ENCODE measurements at places on chromosomes 13 and 19. TPM values are rescaled to one million over a fixed set of nuclear protein-coding genes. Genes with fewer than 3 reads are reported as not detected.

DNA sequence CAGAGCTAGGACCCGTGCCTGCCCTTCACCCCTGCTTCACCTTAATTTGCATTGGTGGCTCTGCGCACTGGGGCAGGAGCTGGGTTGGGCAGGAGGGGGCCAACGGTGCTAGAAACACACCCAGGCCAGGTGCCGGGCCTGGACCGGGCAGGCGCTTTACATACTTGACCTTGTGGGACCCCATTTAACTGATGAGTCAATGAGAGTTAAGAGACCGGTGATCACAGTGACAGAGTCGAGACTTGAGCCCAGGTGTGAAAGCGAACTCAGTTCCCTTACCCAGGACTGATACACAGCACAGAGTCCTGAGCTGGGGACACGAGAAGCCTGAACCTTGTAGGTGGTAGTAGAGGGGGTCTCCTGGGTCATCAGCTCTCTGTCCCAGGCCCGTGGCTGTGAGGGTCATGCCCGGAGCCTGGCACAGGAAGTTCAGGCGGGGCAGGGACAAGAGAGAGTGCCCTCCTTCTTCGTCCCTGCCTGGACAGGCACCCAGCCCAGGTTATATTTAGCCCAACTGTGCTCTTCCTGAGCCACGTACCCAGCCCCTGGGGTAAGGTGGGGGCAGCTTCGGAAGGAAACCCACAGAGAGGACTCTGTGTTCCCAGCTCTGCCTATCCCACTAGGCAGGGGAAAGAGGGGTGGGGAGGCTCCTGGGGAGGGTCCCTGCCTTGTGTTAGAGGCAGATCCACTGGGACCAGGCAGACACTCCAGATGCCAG, 1.9 kb downstream of the PRX start:
- DNase-seq = no peak

DNA sequence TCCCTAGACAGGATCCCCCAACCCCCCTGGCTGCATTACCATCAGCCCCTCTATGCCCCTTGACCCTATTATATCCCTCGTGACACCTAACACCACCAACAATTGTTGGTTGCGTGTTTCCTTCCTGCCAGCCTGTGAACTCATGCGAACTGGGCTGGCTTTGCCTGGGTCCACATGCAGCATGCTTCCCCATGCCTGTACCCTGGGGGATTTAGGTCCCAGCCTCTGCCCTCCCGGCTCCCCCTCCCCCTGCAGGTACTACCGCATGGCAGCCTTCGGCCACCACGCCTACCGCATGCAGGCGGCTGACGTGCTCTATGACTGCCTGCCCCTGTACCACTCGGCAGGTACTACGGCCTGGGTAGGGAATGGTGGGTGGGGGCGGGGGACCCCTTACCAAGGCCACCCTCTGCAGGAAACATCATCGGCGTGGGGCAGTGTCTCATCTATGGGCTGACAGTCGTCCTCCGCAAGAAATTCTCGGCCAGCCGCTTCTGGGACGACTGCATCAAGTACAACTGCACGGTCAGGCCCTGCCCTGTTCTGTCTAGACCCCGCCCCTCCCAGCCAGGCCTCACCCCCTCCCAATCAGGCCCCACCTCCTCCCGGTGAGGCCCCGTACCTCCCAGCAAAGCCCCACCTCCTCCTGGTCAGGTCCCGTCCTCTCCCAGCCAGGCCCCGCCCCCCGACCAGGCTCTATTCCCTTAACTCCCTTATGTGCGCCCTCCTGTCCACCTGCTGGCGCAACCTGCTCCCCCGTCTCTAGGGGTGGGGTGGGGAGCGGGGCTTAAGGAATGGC, 18.5 kb downstream of the SLC27A1 start:
- DNase-seq = peak; percentile 87

Gene ADGRE3
- not detected for total RNA-seq

DNA sequence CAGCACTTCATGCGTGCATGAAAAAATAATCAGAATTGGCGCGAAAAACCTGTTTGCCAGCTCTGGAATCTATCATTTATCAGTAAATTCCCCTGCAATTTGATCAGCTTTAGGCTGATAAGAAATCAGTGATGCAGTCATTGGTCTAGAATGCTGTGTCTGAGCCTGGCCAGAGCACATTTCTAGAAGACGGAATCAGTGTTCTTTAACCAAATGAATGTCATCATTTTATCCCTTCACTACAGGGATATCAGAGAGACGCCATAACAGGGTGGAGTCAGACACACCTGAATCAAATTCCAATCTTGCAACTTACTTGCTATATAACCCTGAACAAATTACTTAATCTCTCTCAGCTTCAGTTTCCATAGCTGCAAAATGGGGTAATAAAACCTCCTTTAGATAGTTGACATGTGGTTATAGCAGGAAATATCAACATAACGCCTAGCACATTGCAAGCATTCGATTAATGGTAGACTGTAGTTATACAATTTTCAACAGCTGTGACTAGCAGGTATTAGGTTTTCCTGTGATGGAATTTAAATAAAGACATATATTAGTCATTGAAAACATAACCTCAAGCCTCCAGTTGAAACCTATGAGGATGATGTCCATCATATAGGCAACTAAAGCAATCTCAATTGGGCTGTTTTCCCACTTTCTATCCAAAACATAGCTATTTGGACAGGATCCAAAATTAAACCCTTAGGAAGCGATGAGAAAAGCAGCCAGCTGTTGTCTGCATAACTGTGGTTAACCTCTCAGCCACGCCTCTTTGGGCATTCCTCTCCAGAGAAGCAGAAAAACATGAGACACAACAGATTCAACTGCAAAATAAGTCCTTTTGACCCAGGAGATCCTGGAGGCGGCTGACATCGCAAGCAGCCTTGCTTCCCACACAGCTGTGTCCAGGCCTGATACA, 51.6 kb upstream of the UBL3 start:
- DNase-seq = no peak

DNA sequence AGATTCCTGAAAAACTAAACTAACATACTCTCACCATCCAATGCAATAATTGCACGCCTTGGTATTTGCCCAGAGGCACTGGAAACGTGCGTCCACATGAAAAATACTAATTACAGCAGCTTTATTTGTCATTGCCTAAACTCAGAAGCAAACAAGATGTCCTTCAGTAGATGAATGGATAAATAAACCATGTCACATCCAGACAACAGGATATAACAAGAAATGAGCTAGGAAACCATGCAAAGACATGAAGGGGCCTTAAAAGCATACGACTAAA, 25.0 kb downstream of the ELL start:
- no peak for DNase-seq

DNA sequence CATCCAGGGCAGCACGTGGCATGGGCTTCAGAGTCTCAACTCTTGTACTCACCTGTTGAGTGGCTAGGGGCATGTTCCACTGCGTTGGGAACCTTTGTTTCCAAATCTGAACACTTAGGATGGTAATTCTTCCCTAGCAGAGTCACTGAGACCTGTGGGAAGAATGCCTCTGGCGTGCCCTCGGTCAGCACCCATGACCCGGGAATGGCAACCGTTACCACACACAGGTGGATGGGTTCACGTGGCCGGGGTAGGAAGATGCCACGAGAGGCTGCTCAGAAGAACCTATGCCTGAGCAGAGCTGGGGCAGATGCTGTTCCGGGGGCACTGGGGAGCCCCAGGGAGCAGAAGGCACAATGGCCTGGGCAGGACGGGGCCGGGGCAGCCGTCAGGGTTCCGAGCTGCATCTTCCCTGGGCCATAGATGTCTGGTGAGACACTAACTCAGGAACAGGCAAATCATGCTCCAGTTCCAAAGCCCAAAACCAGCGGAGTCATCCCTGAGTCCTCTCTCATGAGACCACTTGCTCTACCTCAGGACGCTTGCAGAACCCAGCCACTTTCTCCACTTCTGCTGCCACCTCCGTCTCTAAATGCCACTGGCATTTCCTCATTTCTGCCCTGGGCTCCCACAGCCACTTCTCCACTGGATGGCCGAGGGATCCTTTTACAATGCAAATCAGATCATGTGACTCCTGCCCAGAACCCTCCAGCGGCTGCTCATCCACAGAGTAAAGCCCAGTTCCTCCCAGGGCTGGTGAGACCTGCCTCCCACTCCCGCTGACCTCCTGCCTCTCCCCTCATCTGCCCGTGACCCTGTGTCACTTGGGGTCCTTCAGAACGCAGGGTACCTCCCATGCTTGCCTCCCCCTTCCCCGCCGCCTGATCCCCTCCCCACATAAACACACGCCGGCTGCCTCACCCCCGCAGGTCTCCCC, 36.7 kb downstream of the FAM124A start:
- no peak for DNase-seq

Gene KCNRG
- total RNA-seq = 1.6 TPM

Gene ZSCAN18
- 109 TPM for total RNA-seq

- DNase-seq = no peak
Observed at GRCh38 chr19:50794876-50795663, 4.9 kb downstream of the ACP4 start.

Gene KLF1
- total RNA-seq = not detected

GRCh38 chr13:93151277-93151676, 75.3 kb upstream of the GPC6 start:
- no peak for DNase-seq

DNA sequence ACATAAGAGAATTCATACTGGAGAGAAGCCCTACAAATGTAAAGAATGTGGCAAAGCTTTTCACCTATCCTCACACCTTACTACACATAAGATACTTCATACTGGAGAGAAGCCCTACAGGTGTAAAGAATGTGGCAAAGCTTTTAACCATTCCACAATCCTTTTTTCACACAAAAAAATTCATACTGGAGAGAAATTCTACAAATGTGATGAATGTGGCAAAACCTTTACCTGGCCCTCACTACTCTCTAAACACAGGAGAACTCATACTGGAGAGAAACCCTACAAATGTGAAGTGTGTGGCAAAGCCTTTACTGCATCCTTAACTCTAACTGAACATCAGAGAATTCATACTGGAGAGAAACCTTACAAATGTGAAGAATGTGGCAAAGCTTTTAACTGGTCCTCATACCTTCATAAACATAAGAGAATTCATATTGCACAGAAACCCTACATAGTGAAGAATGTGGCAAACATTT, 14.0 kb upstream of the ZNF506 start:
- no peak for DNase-seq

DNA sequence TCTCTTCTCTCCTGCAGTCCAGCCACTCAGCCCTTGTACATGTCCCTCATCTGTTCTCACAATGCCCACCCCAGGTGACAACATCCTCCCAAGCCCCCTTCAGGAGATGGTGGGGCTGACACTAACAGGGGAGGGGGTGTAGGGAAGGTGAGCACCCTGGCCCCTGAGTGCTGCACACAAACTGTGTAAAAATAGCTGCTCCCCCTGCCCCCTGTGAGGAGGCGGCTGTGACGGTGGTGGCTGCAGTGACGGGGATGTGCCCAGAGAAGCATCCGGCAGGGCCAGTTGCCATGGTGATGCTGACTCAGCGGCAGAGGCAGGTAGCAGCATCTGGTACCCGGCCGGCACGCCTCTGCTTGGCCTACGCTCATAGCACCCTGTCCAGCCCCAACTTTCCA, 13.0 kb upstream of the JUND start:
- peak; percentile 78 for DNase-seq

DNA sequence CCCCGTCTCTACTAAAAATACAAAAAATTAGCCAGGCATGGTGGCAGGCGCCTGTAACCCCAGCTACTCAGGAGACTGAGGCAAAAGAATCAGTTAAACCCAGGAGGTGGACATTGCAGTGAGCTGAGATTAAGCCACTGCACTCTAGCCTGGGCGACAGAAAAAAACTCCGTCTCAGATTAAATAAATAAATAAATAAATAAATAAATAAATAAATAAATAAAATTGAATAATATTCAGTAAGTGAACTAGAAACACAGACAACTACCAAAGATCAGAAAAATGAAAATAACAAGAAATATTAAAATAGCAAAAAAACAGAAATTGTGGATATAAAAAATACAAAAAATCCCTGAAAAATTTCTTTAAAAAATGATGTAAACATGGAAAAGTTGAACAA, 172.4 kb downstream of the ZNF486 start:
- DNase-seq = no peak

DNA sequence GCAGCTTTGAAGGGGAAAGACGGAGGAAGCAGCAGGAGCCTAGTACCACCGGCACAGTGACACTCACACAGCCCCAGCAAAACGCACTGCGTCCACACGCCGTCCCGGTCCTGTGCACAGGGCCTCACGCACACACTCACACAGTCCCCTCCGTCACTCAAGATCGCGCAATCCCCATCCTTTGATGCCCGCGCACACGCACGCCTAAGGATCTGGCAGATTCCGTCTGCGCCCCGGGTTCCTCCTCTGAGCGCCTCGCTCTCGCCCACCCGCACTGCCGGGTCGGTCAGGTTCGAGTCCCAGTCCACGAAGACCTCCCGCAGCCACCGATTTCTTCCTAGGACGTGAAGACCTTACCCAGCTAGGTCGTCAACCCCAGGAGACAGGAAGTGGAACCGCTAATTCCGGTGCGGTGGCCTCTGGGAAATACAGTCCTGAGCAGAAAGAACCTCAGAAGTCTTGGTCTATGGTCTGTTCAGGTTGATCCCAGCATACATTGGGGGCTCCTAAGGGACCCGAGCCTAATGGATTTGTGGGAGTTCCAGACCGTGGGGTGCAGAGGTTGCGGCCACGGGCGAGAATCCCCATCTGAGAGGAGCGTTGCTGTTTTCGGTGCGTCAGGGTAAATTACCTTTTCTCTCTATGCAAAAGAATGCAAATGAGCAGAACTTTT, at the start of gene ZNF780B:
Gene ZNF780B, minus strand, starts transcription at position 400 of the 673 bp plus-strand sequence. CDS start 5,899 bp downstream, outside the sequence.
- DNase-seq = peak; percentile 64

GRCh38 chr13:85492283-85492682, 306.9 kb downstream of the SLITRK6 start:
- DNase-seq = no peak

Gene PINLYP
- 11.8 TPM for total RNA-seq

DNA sequence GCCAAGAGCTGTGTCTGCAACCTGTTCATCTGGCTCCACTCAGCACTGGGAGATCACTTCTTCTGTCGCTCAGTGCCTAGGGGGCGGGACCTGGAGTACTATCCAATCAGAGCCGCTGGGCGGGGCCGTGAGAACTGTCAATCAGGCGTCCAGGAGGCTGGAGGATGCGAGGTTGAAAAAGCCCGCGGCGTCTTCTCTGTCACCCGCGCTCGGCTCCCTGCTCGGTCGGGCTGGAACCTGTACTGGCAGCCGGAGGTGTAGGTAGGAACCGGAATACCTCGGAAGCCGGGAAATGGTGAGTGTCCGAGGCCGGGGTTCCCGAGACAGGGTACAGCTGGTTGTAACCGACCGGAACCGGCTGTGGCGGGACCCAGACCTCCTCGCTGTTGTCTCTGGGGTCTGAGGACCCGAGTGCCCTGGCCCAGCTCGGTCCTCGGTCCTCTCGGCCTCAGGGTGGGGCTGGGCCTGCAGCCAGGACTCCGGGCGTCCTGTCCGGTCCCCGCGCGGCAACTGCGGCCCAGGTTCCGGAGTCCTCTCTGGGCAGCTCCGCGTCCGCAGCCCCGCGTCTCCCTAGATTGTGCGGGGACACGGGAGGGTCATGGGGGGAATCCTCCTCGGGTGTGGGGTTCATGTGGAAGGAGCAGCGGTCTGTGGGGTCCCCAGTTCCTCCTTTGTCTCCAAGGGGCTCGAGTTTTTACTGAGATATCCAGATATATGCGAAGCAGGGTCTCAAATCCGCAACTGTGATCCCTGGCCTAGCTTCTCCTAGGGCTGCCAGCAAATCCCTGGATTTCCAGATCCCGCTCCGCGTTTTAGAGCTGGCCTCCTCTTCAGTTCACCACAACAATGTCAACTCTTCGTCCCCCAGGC, 42.6 kb downstream of the ZNF627 start:
- DNase-seq = peak; percentile 97

Data from ureter (tissue), 1 donor.